ENCODE measurements at places on chromosomes 5 and 9.

DNA sequence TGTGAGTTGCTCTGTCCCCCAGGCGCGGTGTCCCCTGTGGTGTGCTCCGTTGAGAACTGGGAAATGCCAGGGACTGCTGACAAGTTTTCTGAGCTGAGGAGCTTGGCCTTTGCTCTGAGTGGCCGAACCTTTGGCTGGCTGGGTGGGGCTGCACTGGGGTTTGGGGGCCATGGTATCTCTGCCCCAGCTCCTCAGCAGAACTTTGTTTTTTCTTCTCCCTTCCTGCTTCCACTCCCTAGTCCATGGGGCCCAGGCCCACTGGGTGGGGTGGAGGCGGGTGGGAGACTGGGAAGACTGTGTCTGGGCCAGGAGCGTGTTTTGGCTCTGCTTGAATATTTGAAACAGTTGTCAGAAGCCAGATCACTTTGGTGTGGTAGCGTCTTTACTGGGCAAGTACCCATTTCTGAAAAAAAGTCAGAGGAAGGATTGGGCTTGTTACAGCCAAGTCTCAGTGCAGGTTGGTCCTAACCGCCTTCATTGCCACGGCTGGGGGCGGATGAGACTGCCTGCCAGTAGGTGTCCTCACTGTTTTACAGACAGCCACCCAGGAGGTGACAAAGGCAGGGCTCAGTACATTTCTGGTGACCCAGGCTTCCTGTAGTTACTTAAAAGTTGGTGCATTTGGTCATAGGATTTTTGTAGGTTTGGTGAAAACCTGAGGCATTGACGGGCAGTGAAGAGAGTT is 92.7 kb downstream of the DAB2IP start:
- no peaks in the 10 kb centered on the region for H3K27me3 ChIP-seq
- DNase-seq: peak; percentile 35
- H3K4me3 ChIP-seq: no peak overlapping the region
- H3K36me3 ChIP-seq: no peaks in the 10 kb centered on the region
- no peak overlapping the region for H3K27ac ChIP-seq

DNA sequence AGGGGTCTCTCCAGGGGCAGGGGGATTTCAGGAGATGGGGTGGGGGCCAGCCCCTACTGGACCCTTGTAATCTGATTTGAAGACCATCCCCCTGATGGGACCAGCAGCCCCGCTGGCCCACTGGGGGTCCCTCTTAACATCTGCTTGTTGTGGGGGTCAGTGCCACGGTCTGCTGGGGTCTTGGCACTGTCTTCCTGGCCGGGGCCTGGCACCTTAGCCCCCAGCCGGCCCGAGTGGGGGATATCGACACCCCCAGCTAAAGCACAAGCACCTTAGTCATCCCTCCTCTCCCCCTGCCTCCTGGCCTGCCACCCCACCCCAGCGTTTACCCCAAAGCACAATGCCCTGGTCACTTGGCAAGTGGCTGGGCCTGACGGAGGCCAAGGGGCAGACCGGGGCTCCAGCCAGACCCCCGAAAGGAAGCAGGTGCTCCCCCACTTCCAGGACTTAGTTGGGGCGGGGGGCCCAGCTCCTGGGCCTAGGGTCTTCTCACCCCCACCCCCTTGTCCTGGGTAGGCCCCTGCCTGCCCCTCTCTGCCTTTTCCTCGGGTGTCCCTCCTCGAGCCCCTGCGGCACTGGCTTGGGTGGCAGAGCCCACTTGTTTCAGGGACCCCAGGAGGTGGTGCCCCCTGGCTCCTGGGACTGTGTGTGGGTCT is 1.4 kb upstream of the NFX1 start:
- peaks cover 6% of the 10 kb centered on the region for H3K36me3 ChIP-seq
- H3K27ac ChIP-seq: peak overlapping the region; percentile 68
- H3K27me3 ChIP-seq: no peaks in the 10 kb centered on the region
- H3K4me3 ChIP-seq: peak overlapping the region; percentile 93

- peaks cover 18% of the 10 kb centered on the region for H3K4me1 ChIP-seq
- peaks cover 83% of the 10 kb centered on the region for H3K27me3 ChIP-seq
- no peaks in the 10 kb centered on the region for H3K36me3 ChIP-seq
- peak overlapping the region; percentile 64 for H3K4me3 ChIP-seq
- H3K27ac ChIP-seq: no peak overlapping the region
Measured at GRCh38 chr9:77018969-77019235, 553 bp upstream of the FOXB2 start.

DNA sequence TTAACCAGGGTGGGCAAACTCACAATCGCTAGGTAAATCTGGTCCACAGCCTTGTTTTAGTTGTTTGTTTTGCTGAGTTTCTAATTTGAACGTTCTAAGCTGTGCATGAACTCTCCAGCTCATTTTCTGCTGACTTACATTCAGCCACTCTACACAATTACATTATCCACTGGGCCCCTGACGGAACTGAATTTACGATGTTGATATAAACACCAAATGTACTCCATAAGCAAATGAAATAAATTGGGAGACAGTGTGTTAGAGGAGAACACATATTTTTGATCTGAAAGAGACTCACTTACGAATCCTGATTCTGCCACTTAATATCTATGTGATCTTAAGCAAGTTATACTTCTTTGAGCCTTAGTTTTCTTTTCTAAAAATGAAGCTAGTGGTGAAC is 393.4 kb downstream of the ZNF608 start:
- H3K4me1 ChIP-seq: no peaks in the 10 kb centered on the region
- no peaks in the 10 kb centered on the region for H3K36me3 ChIP-seq
- peaks cover 3% of the 10 kb centered on the region for H3K27me3 ChIP-seq

- DNase-seq: no peak
- H3K36me3 ChIP-seq: no peaks in the 10 kb centered on the region
- peaks cover 2% of the 10 kb centered on the region for H3K27me3 ChIP-seq
- H3K4me3 ChIP-seq: no peak overlapping the region
- no peaks in the 10 kb centered on the region for H3K4me1 ChIP-seq
- no peak overlapping the region for H3K27ac ChIP-seq
Measured at GRCh38 chr5:39730699-39731098, 305.9 kb upstream of the DAB2 start.

DNA sequence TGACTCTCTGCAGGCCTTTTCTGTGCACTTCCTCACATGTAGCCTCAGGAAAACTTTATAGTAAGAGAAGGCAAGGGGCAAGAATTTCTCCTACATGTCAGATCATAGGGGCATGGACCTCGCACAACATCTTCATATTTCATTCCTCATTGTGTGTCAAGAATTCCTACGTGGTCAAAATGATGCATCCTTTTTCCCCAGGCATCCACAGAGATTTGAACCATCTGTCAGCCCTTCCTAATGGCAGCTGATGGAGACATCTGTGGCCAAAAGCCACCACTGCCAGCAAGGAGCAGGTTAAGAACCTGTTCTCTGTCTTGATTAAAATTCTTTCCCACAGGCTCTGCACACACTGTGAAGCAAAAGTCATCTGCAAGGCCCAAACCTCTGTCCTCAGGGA is 42.5 kb downstream of the MFAP3 start:
- H3K27me3 ChIP-seq: no peaks in the 10 kb centered on the region
- no peak overlapping the region for H3K4me3 ChIP-seq
- no peaks in the 10 kb centered on the region for H3K36me3 ChIP-seq
- no peak for DNase-seq
- no peak overlapping the region for H3K27ac ChIP-seq

DNA sequence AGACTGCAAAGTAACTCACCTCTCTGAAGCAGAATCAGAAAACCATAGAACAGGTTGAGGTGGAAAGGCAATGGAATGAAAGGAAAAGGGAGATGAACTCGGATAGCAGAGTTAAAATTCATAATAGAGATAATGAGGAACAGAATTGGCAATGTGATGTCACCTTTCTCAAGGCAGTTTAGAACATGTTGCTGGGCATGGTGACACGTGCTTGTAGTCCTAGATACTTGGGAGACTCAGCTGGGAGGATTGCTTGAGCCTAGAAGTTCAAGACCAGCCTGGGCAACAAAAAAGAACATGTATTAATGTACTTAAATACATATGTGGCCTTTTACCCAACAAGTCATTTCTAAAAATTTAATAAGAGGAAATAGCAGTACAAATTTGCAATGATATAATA is 81.6 kb upstream of the MIER3 start:
- no peak overlapping the region for H3K27ac ChIP-seq
- no peaks in the 10 kb centered on the region for H3K36me3 ChIP-seq
- H3K27me3 ChIP-seq: no peaks in the 10 kb centered on the region
- peaks cover 15% of the 10 kb centered on the region for H3K4me1 ChIP-seq
- no peak for DNase-seq
- H3K4me3 ChIP-seq: no peak overlapping the region

DNA sequence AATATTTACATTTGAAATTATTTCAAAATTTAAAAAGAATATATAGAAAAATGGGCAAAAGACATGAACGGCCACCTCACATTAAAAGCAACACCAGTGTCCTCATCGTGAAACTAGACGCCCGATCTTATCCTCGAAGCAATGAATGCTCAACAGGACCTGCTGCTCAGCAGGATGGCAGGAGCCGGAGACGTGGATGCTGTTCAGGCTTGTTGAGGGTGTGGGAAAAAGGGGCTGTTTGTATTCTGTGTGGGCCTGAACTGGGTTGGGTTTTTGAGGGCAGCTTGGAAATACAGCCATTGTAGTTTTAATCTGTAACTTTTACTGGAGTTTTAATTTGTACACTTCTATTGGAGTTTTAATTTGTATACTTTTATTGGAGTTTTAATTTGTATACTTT is 20.3 kb downstream of the EXOC3 start:
- DNase-seq: no peak
- H3K4me3 ChIP-seq: no peak overlapping the region
- H3K27me3 ChIP-seq: no peaks in the 10 kb centered on the region
- peaks cover 12% of the 10 kb centered on the region for H3K36me3 ChIP-seq

- no peaks in the 10 kb centered on the region for H3K36me3 ChIP-seq
- H3K27me3 ChIP-seq: no peaks in the 10 kb centered on the region
- H3K4me3 ChIP-seq: no peak overlapping the region
- no peaks in the 10 kb centered on the region for H3K4me1 ChIP-seq
- DNase-seq: no peak
Measured at GRCh38 chr5:99460701-99461100, 531.9 kb upstream of the CHD1 start.

GRCh38 chr9:70390933-70391341 is 23.5 kb downstream of the KLF9 start:
- peak overlapping the region; percentile 77 for H3K27ac ChIP-seq
- H3K36me3 ChIP-seq: no peaks in the 10 kb centered on the region
- H3K4me3 ChIP-seq: peak overlapping the region; percentile 67
- no peak for DNase-seq

GRCh38 chr5:6649186-6649585 is 15.9 kb downstream of the SRD5A1 start:
- H3K36me3 ChIP-seq: peaks cover 9% of the 10 kb centered on the region
- H3K27ac ChIP-seq: no peak overlapping the region
- peaks cover 7% of the 10 kb centered on the region for H3K4me1 ChIP-seq
- H3K27me3 ChIP-seq: no peaks in the 10 kb centered on the region

GRCh38 chr5:147557876-147558745 is 48.2 kb upstream of the DPYSL3 start:
- peaks cover 2% of the 10 kb centered on the region for H3K27me3 ChIP-seq
- no peak overlapping the region for H3K27ac ChIP-seq
- no peak for DNase-seq
- H3K4me1 ChIP-seq: no peaks in the 10 kb centered on the region
- H3K36me3 ChIP-seq: no peaks in the 10 kb centered on the region

DNA sequence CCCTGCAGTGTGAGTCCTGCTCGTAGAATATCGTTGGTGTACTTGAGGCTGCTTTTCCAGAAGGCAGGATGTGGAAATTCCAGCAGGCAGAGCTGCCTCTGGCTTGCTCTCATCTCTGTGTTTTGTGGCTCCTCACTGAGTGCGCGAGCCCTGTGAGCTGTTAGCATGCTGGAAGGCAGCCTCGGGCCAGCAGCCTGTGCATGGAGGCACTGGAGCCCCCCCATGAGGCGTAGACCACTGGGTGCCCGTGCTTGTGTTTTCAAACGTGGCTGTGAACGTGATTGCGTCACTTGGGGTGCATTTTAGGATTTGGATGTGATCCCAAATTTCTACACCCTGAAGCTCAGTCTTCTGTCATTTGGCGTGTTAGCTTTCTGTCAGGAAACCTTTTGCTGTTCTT is 3.2 kb downstream of the WDR5 start:
- no peaks in the 10 kb centered on the region for H3K27me3 ChIP-seq
- DNase-seq: no peak
- no peaks in the 10 kb centered on the region for H3K36me3 ChIP-seq
- H3K27ac ChIP-seq: no peak overlapping the region

- H3K27ac ChIP-seq: no peak overlapping the region
- no peak overlapping the region for H3K4me3 ChIP-seq
- no peaks in the 10 kb centered on the region for H3K4me1 ChIP-seq
- no peaks in the 10 kb centered on the region for H3K27me3 ChIP-seq
- no peak for DNase-seq
Measured at GRCh38 chr9:12554636-12555035, 138.5 kb upstream of the TYRP1 start.

DNA sequence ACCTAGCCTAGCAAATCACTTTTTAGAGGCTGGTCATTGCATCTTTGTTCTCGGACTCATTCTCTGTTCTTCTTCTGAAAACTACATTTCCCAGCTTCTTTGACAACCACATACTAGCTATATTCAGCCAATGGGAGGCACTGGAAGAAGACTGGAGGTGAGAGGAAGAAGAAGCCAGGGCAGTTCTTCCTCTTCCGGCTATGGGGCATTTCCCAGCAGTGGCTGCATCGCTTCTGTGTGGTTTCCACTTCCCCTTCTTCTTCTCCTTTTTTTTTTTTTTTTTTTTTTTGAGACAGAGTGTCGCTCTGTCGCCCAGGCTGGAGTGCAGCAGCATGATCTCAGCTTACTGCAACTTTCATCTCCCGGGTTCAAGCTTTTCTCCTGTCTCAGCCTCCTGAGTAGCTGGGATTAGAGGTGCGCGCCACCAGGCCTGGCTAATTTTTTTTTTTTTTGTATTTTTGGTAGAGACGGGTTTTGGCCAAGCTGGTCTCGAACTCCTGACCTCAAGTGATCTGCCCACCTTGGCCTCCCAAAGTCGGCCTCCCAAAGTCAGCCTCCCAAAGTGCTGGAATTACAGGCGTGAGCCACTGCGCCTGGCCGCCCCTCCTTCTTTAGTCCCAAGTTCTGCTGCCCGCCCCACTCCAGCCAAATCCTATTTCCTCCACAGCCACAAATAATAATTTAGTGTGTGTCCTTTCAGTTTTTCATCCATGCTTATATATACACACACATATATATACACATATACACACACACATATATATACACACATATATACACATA is 6.9 kb upstream of the UBAP1 start:
- H3K27ac ChIP-seq: peak overlapping the region; percentile 86
- peak overlapping the region; percentile 74 for H3K4me3 ChIP-seq
- H3K36me3 ChIP-seq: no peaks in the 10 kb centered on the region
- DNase-seq: peak; percentile 63
- H3K4me1 ChIP-seq: peaks cover 11% of the 10 kb centered on the region
